ENCODE measurements at places on chromosomes 1 and 21.

DNA sequence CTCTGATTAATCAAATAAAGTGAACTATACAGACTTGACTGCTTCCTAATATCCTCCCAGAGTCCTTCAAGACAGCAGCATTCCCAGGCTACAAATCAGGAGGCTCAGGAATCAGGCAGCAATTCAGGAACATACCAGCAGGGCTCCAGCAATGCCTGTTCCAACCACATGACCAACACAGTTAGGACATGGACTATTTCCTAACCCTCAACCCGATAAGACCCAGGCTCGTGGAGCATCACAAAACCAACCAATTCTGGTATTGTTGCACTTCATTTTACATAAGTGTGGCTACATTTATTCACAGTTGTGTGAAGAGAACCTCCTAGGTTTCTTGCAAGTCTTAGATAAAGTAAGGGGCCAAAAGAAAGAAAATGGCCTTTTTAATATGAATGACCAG, 546.2 kb upstream of the ADGRL2 start:
- DNase-seq = no peak

DNA sequence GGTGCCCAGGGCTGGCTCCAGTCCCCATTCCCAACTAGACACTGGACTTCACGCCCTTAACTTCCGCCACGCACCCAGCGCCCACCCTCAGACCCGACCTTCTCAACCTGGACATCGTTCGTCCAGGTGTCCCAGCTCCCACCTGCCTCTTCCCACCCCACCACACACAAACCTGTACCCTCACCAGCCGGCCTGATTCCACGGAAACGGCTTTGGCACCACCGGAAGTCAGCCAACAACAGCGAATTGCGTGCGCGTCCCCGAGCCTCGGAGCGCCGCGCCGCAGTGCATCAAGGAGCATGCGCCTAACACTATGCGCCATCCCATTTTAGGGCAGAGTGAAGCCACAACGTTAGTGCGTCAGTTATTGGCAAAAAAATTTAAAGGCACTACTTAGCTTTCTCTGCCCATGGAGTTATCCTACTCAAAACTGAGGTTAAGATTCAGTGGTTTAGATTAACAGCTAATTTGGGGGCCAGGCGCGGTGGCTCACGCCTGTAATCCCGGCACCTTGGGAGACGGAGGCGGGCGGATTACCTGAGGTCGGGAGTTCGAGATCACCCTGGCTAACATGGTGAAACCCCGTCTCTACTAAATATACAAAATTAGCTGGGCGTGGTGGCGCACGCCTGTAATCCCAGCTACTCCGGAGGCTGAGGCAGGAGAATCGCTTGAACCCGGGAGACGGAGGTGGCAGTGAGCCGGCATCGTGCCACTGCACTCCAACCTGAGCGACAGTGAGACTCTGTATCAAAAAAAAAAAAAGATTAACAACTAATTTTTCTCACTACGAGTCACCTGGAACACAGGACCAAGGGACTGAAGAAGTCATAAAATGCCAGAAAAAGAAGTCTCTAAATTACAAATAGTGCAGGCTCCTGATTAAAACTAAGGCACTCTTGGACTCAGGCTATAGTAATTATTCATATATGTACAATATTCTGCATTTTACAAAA, at the start of gene GON4L:
Gene GON4L, minus strand, starts transcription at position 240 of the 956 bp plus-strand sequence. CDS start 3,434 bp downstream, outside the sequence.
- DNase-seq = peak; percentile 76

- DNase-seq = no peak
Observed at GRCh38 chr1:29176576-29176975, 5.1 kb downstream of the SRSF4 start.

GRCh38 chr1:174818014-174818616, 181.6 kb upstream of the CACYBP start:
- DNase-seq = no peak

DNA sequence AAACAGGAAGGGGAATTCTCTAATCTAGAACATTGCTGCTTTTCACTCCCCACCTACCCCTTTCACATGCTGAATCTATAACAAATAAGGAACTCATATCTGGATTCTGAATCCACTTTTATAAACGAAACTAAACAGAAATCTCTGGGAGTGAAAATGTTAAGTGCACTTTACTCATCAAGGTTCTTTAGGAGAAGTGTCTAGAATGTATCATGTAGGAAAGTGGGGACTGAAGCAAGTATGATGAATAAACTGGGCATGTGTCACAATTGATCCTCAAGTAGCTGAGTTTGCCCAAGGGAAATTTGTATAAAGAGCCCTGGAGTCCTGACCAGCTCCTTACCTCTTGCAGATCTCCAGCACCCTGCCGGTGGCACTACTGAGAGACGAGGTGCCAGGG, 19.8 kb downstream of the AVPR1B start:
- peak; percentile 23 for DNase-seq

DNA sequence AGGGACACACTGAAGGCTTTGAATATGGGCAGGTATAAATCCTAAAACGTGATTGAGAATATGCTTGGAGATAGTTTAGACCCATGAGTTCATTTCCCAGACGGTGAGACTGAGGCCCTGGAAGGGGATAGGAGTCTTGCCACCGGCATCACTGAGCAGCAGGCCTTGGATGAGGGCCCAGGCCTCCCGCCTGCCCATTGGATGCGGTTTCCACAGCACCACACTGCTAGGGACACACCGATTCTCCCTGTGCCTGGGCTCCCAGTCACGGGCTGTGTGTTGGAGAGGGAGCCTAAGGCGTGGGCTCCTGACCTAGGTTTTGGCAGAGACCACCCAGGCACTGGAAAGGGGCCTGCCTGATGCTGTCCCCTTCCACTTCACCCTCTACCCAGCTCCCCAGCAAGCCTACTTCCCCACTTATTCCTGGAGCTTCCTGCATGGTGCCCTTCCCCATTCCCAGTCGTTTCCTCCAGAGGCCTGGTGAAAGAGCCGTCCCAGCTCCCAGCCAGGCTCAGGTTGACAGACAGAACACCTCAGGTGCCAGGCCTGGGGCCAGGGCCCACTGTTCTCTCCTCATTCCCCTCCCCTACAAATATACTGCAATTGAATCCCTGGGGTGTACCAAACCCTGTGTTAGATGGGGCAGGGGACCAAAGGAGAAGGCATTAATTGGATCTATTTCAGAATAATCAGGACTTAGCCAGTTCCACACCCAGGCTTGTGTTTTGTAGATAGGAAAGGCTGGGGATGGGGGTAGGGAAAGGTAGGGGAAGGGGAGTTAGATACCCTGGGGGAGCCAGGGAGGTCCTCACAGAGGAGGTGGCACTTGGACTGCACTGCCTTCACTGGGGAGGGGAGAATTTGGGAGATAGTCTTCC, 3.4 kb downstream of the FOXO6 start:
- DNase-seq = no peak

DNA sequence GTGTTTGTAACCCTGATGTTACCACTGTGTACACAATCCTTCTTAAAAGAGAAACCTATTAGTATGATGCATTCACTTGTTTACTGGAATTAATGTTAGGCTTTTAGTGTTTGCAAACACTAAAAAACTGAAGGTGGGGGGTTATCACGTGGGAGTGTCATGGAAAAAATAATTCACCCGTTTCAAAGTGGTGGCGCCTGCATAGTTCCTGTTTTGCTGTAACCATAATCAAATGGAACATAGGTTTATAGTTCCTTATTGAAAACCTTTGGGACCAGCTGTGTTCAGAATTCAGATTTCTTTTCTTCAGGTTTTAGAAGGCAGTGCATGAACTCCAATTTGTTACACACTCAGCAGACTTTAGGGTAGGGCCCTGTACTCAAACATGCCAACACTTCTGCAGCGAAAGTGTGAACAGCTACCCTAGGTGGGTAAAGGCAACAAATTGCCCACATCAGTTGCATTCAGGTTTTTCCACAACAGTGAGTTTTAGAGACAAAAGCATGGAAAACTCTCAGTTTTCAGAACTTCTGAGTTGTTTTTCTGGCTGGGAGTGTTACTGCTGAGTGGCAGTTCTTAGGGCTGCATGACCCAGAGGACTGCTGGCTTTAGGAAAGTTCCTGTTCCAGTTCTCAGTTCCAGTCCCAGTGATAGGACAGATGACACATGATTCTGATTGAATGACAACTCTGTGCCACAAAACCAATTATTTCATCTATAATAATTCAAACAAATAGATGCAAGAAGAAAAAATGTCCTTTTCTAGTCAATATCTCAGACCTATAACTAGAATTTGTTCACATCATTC, 29.1 kb upstream of the IVNS1ABP start:
- DNase-seq = peak; percentile 45

- DNase-seq = no peak
Observed at GRCh38 chr21:41865002-41865777, 14.0 kb downstream of the PRDM15 start.

GRCh38 chr1:3900969-3901529, 977 bp upstream of the C1orf174 start:
- peak; percentile 71 for DNase-seq

- no peak for DNase-seq
Observed at GRCh38 chr1:154547105-154547732, 11.2 kb downstream of the UBE2Q1 start.

DNA sequence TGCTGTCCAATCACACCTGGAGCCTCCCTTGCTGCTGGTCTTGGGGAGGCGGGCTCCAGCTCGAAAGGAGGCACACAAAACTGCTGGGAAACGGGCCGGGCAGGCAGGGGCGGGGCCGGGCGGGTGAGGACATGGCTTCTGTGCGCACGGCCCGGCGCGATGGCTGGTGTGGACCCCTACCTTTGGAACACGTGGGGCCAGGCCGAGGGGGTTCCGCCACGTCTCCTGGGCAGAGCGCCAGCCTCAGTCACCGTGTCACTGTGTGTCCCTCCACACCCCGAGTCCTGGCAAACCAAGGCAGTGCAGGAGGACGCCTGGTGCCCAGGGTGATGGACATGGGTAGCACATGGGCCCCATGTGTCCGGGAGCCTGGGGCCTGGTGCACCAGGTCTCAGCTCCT, 42.0 kb upstream of the ADARB1 start:
- DNase-seq = no peak

- no peak for DNase-seq
Observed at GRCh38 chr1:22100168-22100567, 42.7 kb downstream of the WNT4 start.

GRCh38 chr21:46045154-46045553, 52.8 kb upstream of the COL6A2 start:
- DNase-seq = no peak

DNA sequence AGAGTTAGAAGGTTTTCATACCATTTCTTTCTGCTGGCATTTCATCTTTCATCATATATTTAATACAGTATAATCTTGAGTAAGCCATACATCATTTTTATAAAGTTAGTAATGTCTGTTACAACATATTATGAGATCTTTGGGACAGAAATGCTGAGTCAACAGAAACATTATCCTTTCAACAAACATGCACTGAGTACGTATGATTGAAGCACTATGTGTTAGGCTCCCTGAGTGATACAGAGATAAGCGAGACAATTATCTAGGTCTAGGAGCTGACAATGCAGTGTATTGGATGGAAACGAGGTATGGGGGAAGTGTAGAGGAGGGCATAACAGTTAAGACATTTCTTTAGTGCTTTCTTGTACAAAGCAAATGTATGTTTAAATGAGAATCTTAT, 19.7 kb upstream of the GPR52 start:
- no peak for DNase-seq

DNA sequence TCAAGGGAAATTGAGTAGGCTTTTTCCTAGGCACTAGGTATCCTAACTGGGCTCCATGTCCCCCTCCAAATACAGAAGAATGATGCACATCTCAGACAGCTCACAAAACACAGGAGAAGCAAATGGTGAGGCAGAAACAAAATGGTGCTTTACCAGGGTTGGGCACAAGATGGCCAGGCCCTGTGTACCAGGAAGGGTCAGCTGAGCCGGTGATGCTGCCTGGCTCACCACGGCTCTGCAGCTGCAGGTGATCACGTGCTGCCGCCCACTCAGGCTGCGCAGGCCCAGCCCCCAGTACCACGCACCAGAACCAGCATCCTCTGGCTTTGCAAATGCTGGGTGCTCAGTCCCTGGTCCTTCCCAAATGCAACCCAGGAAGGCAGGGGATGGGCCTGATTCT, 993 bp upstream of the DSCAM start:
- DNase-seq = no peak

DNA sequence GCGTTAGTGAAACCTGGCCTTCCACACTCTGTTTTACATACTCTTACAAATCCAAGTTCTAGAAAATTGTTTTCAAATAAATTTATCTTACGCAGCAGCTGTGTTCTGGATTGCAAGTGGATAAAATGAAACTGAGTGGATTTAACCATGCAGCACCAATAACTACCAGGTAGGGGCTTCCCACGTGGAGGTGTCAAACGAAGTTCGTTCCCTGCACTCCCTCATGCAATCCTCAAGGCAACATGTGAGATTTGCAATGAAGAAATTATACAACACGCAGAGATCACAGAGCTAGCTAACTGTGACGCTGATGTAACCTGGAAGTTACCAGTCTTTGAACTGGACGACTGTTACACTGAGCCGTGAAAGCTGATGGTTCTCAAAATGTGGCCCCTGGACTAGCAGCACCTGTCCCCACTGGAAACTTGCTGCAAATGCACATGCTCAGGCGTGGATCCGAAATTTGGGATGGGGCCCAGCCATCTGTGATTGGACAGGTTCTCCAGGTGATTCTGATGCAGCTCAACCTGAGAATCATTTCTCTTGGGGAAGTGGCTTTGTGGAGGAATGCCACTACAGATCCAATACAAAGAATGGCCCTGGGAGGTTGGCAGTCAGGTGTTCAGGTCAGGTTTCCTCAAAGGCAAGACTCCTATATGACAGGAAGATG, 36.3 kb downstream of the RSPH1 start:
- no peak for DNase-seq

GRCh38 chr1:245546875-245547274, 392.1 kb downstream of the KIF26B start:
- DNase-seq = no peak

- no peak for DNase-seq
Observed at GRCh38 chr1:64223329-64224151, 20.1 kb downstream of the UBE2U start.

DNA sequence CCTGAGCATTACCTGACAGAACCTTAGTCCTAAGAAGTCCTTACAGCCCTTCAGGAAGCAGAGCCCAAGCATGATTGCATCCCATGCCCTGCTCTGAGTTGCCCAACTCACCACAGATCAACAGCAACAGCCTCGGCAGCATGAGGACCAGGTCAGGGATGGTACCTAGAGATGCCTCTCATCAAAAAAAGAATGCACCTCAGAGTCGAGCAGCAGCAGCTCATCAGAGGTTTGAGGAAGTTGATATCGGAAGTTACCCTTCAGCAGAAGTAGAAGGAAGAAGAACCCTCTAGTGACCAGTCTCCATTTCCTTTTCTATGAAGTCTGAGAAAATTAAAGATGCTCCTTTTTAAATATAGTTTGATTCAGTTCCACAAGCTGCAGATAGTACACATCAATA, at the start of gene FCRL1:
Gene FCRL1, minus strand, starts transcription at position 225 of the 400 bp plus-strand sequence. Its CDS starts 83 bp downstream, at position 142.
- DNase-seq = no peak

GRCh38 chr1:226656601-226657277, 82.3 kb downstream of the ITPKB start:
- DNase-seq = no peak

Data from bone marrow (tissue), 2 donors.